ENCODE measurements at places on chromosomes 4 and X.

DNA sequence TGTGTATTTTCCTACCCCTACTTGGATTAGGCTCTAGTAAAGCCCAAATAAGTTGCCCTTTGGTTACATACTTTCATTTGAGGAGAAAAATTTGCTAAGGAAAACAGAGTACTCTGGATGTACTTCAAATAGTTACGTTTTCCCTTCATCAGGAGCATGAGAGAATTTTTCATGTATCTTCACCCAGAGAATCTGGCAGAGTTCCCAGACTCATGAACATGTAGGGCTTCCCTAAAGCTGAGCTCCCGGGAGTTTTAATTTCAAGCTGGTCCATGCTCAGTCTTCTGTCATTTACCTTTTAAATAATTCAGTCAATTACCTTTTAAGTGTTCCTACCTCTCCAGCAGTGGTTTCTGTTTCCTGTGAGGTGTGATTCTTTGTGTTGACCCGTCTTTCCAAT is 367.5 kb upstream of the GRID2 start:
- DNase-seq, result no peak

DNA sequence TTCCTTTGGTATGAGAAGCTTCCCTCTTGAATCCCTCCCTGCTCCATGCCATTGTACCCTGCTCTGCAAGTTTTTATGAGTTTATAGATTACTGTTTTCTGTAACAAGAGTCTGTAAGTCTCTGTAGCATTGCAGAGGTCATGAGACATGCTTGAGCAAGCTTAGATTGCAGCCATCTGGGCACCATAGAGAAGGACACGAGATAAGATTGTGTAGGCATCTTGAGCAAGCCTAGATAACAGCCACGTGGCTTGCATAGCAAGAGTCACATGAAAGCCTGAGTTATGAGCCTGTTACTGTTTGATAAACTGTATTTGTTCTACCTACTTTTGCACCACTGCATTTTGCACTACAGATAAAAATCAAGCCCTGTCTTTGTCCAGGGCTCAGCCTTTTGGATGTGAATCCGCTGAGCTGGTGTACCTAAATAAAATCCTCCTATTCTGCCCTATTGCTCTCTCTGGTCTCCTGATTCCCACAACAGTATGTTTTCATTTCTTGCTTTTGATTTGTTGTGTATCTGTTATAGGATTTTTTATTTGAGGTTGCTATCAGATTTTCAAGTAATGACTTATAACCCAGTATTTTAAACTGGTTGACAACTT is 127.4 kb upstream of the ANKRD50 start:
- DNase-seq, result peak; percentile 3

DNA sequence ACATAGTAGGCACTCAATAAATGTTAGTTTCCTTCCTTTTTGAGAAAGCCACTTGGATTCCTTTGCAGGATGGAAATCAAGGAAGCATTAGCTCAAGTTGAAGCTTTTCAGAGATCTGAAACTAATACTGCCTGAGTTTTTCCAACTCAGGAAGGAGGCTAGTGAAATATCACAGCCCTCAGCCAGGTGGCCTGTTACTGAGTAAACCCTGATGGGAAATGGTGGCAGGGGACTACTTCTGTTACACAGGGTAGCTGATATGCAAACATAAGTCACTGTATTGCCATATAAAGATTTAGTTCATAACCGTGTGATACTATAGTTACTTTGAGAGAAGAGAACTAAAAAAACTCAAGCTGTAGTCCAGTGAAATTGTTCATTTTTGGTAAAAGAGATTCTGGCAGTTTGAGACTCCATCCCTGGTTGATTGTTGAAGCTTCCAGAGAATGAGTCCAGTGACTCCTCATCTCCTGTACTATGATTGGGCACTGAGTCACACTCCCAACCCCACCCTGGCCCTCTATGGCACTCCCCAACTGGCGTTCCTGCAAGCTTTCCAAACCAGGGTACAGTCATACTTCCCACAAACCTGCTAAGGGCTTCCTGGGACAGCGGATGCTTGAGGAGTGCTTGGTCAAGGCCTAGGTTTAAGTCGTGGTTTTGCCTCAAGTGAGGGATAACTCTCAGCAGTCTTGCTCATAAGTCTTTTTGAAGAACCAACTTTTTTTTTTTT is 81.8 kb downstream of the MID1IP1 start:
- no peak for DNase-seq

DNA sequence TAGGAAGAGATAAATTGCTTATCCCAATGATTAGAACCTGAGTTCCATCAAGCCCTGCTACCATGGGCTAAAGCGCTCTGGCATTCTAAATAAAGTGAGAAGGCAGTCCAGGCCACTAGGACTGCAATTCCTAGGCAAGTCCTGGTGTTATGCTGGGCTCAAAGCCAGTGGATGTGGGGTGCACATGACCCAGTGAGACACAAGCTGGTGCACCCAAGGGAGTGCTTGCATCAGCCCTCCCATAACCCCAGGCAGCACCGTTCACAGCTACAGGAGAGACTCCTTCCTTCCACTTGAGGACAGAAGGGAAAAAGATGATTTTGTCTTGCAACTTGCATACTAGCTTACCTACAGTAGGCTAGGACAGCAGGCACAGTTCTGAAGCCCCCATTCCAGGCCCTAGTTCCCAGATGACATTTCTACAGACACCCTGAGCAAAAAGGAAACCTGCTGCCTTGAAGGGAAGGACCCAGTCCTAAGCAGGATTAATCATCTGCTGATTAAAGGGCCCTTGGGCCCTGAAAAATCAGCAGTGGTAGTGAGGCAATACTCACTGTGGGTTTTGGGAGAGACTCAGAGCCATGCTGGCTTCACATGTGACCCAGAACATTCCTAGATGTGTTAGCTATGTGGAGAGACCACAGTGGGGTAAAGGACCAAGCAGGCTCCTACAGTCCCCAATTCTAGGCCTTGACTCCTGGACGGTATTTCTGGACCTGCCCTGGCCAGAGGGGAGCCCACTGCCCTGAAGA is 77.8 kb downstream of the KLHL13 start:
- no peak for DNase-seq

DNA sequence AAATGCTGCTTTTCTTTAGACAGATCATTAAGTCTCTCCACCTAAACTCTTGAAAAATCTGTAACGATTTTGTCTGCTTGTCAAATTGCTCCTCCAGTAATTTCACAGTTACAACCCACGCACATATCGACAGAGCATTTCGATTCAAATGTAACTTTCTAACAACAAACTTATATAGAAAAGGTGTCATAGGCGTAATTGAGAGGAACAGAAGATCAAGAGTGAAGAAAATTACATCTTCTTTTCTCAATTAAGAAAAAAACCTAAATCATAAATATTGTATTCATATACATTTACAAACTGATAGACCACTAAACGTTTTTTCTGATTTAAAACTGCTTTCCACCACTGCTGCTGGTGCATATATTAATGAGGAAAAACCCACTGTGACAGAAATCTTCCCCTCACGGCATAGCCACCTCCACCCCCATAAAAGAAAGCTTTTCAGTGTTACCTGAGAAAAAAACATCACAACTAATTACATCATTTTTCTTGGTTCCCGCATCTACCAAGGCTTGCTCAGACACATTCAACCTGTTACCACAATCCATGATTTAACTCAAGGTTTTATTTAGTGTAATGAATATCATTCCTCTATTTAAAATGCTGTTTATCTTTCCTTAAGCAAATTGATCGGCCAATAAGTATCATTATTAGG is 1.9 kb downstream of the GPM6A start:
- DNase-seq, result no peak

DNA sequence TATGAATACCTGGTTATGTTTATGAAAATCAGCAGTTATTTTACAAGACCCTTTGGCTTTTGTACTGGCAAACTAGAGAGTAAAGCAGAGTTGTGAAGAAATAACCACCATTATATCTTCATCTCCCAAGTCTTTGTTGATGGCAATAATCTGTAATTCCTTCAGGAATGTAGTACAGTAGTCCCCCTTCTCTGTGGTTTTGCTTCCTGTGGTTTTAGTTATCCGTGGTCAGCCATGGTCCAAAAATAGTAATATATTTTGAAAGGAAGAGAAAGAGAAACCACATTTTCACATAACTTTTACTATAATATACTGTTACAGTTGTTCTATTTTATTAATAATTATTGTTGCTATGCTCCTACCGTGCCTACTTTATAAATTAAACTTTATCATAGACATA is 27.8 kb downstream of the BANK1 start:
- no peak for DNase-seq

DNA sequence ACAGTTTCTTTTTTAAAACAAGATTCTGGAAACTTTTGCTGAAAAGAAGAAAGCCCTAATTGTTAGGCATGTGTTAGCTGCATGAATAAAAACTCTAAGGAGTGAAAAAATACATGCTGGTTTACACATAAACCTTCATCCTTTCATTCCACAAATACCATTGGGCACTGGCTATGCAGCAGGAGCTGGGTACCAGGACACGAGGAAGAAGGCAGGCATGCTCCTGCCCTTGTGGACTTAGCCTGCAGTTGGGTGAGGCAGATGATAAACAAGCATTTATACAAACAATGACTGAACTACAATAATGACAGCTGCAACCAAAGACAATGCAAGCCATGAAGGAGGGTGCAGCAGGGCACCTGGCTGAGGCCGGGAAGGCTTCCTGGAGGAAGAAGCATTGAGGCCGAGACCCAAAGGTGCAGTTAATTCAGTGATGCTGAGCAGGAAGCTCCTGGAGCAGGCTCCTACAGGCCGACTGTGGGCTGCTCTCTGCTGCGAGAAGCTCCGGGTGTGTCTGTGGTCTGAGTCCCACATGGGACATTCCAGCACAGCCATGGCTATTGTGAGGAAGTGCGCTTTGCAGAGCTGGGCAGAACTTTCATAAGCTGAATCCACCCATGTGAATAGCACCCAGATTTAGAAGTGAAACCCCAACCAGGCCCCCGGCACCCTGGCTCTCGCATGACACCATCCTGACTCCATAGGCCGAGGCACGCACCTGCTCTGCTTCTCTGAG is 44.0 kb upstream of the MXD4 start:
- no peak for DNase-seq

DNA sequence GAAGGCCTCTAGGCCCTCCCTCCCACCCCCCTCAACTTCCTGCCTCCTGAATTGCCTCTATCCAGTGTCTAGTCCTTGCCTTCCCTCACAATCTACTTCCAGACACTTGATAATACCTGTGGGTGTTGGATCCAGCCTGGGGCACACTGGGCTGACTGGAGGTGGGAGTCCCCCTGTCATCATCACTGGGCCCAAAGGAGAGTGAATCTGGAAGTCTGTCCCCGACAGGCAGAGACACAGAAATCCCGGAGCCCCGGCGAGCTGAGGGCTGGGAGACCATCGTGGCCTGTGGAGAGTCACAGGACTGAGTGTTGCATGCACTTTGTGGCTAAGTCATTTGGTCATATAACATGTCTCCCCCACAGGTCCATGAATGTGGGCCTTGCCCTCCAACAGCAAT is 8.4 kb upstream of the SYP start:
- no peak for DNase-seq
